ENCODE measurements at places on chromosomes 5 and 9. TPM values are rescaled to one million over a fixed set of nuclear protein-coding genes. Genes with fewer than 3 reads are reported as not detected.

Gene SPAAR
- 26.6 TPM for total RNA-seq

Gene SLC6A19
- not detected for total RNA-seq

Gene LSM11
- total RNA-seq: 4.4 TPM

Gene PCDHGA9
- 1.2 TPM for total RNA-seq

Gene GKAP1
- 1.3 TPM for total RNA-seq

Gene SPTLC1
- total RNA-seq: 81.4 TPM
